Tracheal epithelial cell (primary cell): ENCODE measurements at places on chromosomes 16 and 17. TPM values are rescaled to one million over a fixed set of nuclear protein-coding genes. Genes with fewer than 3 reads are reported as not detected.

Gene CNGB1
- 1.3 and 1.4 TPM in 2 replicates for total RNA-seq

Gene CPNE7
- total RNA-seq: 1.7 and 16.9 TPM in 2 replicates

Gene KRT23
- 7.2 and 148 TPM in 2 replicates for total RNA-seq

Gene GNAO1
- total RNA-seq: 0.24 and 0.43 TPM in 2 replicates

Gene KRT33B
- 0.21 and 0.24 TPM in 2 replicates for total RNA-seq

Gene DGKE
- 4.1 and 7.0 TPM in 2 replicates for total RNA-seq

Gene KRTAP1-5
- 0.24 TPM in 1 of 2 replicates, not detected in the other for total RNA-seq

Gene PDILT
- total RNA-seq: not detected in 2 replicates

Gene SOX9
- 2.1 and 6.3 TPM in 2 replicates for total RNA-seq

Gene RPL26
- total RNA-seq: 5,651 and 9,660 TPM in 2 replicates

Gene CDR2
- total RNA-seq: 11.9 and 19.5 TPM in 2 replicates

Gene FBF1
- total RNA-seq: 9.2 and 11.9 TPM in 2 replicates

Gene CHST4
- total RNA-seq: not detected in 2 replicates

Gene SLC13A2
- total RNA-seq: not detected in 2 replicates

Gene ENPP7
- not detected in 2 replicates for total RNA-seq

Gene SCIMP
- under 0.01 TPM in 1 of 2 replicates, not detected in the other for total RNA-seq

Gene ORC6
- total RNA-seq: 1.7 and 2.4 TPM in 2 replicates

Gene ACSM2A
- total RNA-seq: not detected in 2 replicates

Gene SNX11
- total RNA-seq: 10.7 and 12.0 TPM in 2 replicates

Gene OR1A2
- not detected in 2 replicates for total RNA-seq

Gene TMEM98
- 19.0 and 96.4 TPM in 2 replicates for total RNA-seq

Gene TBC1D28
- not detected in 2 replicates for total RNA-seq

Gene C16orf95
- total RNA-seq: 1.7 and 1.9 TPM in 2 replicates

Gene SEPTIN12
- not detected in 2 replicates for total RNA-seq

Gene CCL2
- 0.21 and 25.5 TPM in 2 replicates for total RNA-seq

Gene MAF
- 11.7 and 39.0 TPM in 2 replicates for total RNA-seq

Gene TRIM16
- total RNA-seq: 60.3 and 147 TPM in 2 replicates

Gene CDYL2
- total RNA-seq: 1.7 and 7.0 TPM in 2 replicates

Gene NUPR1
- total RNA-seq: 19.0 and 44.1 TPM in 2 replicates

Gene ADAP2
- total RNA-seq: 1.3 and 6.3 TPM in 2 replicates

Gene SEPTIN1
- total RNA-seq: not detected in 2 replicates

Gene KRTAP2-1
- not detected in 2 replicates for total RNA-seq

Gene RCVRN
- under 0.01 TPM in 1 of 2 replicates, not detected in the other for total RNA-seq

Gene CCL4
- not detected in 2 replicates for total RNA-seq

Gene ACBD4
- total RNA-seq: 4.1 and 5.3 TPM in 2 replicates

Gene KRT12
- not detected in 2 replicates for total RNA-seq
